ENCODE measurements at places on chromosomes 4 and X. TPM values are rescaled to one million over a fixed set of nuclear protein-coding genes. Genes with fewer than 3 reads are reported as not detected.
A peak's percentile ranks its signal among the peaks of the same experiment; 100 is the strongest.

Gene UBE2A
- 28.6 TPM for total RNA-seq

GRCh38 chrX:57156397-57157049 lies 19.3 kb upstream of the SPIN2A start:
- no peaks in the 10 kb centered on the region for H3K36me3 ChIP-seq
- no peak overlapping the region for H3K4me3 ChIP-seq
- H3K27ac ChIP-seq = no peak overlapping the region

GRCh38 chr4:36325499-36325898 lies 44.1 kb downstream of the DTHD1 start:
- H3K27me3 ChIP-seq = no peaks in the 10 kb centered on the region
- H3K4me3 ChIP-seq = no peak overlapping the region
- DNase-seq = no peak
- peaks cover 3% of the 10 kb centered on the region for H3K4me1 ChIP-seq
- no peaks in the 10 kb centered on the region for H3K36me3 ChIP-seq

Gene ABLIM2
- 3.1 TPM for total RNA-seq

Gene TRIM75
- 0.09 TPM for total RNA-seq

GRCh38 chr4:24192018-24192641 lies 302.3 kb upstream of the PPARGC1A start:
- DNase-seq = no peak
- H3K36me3 ChIP-seq = no peaks in the 10 kb centered on the region
- H3K27ac ChIP-seq = peak overlapping the region; percentile 68
- H3K27me3 ChIP-seq = no peaks in the 10 kb centered on the region

DNA sequence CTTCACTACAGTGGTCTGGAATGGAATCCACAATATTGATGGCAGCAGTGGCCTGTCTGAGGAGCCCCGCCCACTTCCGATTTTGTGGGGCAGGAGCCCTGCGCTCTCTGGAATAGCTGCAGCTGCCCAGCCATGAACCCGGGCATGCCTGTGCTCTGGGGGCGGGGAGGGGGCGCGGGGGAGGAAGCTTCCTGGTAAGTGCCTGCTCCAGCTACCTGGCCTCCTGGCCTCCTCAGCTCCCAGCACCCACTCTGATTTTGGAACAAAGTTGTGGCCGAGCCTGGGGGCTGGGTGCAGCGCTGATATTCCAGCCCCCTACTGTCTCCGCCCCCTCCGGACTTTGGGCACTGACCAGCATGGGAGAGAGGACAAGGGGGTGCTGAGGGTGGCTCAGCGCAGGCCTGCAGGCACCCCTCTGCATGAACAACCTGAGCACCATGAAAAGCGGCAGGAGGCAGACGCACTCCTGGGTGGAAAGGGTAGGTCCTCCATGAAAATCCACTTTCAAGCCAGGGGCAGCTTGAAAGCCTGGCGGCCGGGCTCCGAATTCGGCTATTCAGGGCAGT lies 972.7 kb upstream of the AGA start:
- H3K4me3 ChIP-seq = no peak overlapping the region
- no peaks in the 10 kb centered on the region for H3K4me1 ChIP-seq
- no peak overlapping the region for H3K27ac ChIP-seq
- DNase-seq = no peak
- H3K36me3 ChIP-seq = no peaks in the 10 kb centered on the region
- H3K27me3 ChIP-seq = no peaks in the 10 kb centered on the region

Data from muscle of leg (tissue), 16 donors.